ENCODE measurements at places on chromosomes 3 and 15.

- no peak for DNase-seq
These were observed 414 bp upstream of the TMEM115 start for GRCh38 chr3:50359760-50360110.

DNA sequence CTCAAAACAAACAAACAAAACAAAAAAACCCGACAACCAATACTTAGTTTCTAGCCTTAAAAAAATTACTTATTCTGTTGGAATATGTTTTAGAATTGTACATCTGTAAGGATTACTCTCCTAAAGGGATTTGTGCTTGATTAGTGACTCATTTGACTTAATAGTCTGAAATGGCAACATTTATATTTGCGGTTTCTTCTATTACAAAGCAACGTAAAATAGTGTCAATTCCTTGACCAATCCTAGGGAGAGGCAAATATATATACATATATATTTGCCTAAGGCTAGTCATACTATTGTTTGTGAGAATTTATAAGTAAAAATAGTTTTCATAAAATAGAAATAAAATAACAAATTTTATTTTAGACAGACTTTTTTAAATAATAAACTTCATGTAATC is 39.7 kb downstream of the C3orf62 start:
- DNase-seq = no peak

DNA sequence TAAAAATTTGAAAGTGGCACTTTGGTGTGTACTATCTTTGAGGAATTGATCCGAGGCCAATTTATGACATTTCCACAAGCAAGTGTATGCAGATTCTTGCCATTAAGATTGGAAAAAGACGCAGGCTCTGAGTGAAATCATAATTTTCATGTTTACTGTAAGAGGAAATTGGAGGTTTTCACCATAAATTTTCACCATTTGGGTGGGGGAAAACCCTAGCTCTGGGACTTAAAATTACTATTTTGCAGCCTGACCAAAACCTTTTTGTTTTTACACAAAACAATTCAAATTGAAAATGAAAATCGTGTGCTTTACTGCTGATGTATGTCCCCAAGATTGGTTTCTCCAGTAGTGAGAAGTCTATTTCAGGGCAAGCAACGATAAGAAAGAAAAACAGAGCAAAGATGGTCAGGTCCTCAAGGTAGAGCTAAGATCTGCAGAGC is 282.6 kb downstream of the FOXP1 start:
- DNase-seq = no peak

GRCh38 chr3:141275032-141275422 is 43.4 kb downstream of the PXYLP1 start:
- no peak for DNase-seq

DNA sequence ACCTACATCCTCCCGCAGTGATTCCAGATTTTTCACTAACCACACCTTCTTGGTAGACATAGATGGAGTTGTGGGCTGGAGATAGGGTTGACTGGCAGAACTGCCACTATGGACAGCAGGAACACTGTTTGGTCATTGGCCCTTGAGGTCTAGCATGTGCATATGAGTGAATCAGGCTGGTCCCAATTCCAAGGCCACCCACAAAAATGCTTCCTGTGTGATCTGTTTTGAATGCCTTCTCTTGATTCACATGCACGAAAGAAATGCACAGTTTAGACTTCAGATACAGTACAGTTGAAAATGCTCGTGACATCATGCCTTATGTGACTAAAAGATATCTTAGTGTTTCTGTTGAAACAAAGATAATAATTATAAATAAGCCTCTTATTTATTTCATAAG is 285.8 kb upstream of the SEMA6D start:
- DNase-seq = no peak
